ENCODE measurements at places on chromosomes 1 and 21. TPM values are rescaled to one million over a fixed set of nuclear protein-coding genes. Genes with fewer than 3 reads are reported as not detected.
A peak's percentile ranks its signal among the peaks of the same experiment; 100 is the strongest.

The CBR3 gene
- total RNA-seq = 14.6 TPM

GRCh38 chr1:215557992-215558626, 9.0 kb upstream of the KCTD3 start:
- no peak for DNase-seq

GRCh38 chr1:32234792-32235191, 12.2 kb upstream of the FAM167B start:
- no peak for DNase-seq

DNA sequence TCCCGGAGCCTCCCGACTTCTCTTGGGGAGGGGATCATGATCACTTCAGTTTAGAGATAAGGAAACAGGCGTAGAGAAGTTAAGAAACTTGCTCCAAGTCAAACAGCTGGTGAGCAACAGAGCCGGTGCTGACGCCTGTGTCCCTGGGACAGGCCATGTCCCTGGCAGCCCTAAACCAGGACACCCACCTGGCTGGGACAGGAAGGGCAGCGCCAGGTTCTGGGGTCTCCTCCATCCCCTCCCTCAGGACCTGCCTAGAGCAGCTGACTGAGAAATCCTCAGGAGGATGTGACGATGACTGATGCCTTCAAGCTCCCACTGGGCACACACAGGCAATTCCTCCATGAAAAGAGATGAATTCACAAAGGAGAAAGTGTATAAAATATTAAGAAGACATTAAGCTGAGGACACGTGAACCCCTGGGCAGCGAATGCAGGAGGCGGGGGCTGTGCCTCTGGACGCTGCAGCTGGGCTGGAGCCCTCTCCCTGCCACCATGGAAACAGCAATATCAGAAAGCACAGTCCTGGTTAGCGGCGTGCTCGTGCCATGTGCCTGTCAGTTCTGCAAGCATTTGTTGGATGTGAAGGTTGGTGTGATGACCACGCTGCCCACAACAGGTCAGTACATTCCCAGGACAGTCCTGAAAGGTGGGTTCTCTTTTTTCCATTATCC, 40.1 kb upstream of the C1orf174 start:
- no peak for DNase-seq

DNA sequence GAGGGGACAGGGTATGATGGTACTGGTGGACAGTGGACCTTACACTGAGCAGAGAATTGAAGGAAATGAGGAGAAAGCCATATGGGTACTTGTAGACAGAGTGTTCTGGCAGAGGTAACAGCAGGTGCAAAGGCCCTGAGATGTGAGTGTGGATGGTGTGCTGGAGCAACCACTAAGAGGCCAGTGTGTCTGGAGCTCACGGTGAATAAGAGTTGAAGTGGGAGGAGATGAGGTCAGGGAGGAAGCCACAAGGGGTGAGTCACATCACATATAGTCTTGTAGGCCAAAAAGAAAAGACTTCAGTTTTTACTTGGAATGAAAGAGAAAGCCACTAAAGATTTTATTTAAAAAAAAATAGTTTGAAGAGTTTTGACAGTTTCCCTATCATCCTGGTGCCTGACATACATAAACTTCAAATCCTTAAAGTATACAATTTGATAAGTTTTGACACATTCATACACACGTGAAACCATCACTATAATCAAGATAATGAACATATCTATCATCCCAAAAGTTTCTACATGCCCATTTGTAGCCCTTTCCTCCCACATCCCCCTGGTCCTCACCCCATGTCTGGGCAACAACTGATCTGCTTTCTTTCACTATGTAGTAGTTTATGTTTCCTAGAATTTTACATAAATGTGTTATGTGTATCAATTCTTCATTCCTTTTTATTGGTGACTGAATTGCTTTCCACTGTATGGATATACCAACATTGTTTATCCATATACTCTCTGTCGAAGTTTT, 148.4 kb downstream of the GPATCH2 start:
- DNase-seq = peak; percentile 37

All from activated naive CD8-positive, alpha-beta T cell treated with anti-CD3 and anti-CD28 coated beads, Interleukin-2, amount 10 ng/mL, durations not matched to agents 7 days and 5 days (primary cell).